ENCODE measurements at places on chromosomes 2 and 18.
A peak's percentile ranks its signal among the peaks of the same experiment; 100 is the strongest.

- DNase-seq, result no peak
Observed at GRCh38 chr18:76544511-76545345, 49.7 kb upstream of the ZNF516 start.

- DNase-seq, result peak; percentile 73
Observed at GRCh38 chr2:96554293-96555145, 18.0 kb downstream of the ARID5A start.

DNA sequence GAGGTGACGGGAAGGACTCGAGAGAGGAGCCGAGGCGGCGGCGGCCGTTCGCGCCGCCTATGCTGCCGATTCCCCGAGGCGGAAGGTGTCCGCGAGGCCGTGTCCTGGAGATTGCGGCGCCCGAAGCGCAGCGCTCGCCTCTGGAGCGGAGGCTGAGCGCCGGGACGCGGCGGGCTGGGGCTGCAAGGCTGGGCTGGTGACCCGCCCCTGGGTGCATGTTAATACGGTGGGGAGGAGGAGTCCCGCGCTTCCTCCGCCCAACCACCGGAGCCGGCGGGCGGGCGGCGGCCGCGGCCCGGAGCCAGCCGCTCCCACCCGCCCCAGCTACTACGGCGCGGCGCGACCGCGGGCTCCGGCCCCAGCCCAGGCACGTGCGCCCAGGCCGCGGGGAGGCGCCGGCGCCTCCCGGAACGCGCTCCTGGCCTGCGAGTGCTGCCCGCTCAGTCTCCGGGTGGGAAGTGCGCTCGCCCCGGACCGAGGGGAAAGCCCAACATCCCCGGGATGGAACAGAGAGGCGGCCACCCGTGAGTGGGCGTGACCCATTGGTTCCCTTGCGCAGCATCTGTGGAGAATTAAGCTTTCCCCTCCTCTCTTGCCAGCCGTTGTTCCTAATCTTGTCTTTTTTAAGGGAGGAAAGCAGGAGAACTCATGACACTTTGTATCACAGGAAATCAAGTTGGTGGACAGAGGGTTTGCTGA, at the start of gene DLGAP1:
DLGAP1 (minus strand) TSS at position 195 of the 699 bp plus-strand sequence.
- peak; percentile 6 for DNase-seq

GRCh38 chr2:111624411-111625156, 259.4 kb downstream of the ANAPC1 start:
- DNase-seq, result peak; percentile 56

GRCh38 chr2:221202431-221202830, 369.7 kb downstream of the EPHA4 start:
- DNase-seq, result no peak

DNA sequence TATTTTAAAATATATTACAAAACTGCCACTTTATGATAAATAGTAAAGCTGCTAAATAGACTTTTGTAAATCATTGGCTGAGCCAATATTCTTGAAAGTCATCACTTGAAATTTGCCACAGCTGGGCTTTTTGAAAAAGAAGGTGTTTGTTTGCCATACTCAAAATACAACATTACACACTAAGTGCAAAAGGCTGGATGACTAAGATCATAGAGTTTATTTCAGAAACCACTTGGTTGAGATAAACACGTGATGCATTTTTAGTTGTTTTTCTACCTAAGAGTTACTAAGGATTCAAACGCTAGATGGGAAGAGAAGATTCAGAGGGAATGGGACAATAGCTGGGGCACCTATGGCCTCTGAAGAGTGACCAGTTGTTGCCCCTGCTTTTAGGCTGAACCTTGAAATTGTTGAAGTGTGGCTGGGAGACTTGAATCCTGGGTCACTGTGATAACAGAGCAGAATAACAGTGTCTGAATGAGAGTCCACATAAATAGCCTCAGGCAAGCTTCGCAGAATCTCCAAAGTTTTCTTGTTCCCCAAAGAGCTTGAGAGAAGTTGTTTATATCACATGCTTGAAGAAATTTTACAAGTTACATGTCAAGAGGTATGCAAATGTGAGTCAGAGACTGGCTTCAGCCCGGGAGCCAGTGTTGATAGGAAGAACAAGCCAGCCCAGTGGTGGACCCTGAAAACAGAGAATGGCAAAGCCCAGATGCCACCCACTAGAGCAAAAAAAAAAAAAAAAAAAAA, 409.8 kb downstream of the GPD2 start:
- DNase-seq, result no peak

GRCh38 chr2:190649798-190650390, 1.0 kb downstream of the NAB1 start:
- DNase-seq, result peak; percentile 26

- no peak for DNase-seq
Observed at GRCh38 chr2:170885130-170885791, 43.8 kb upstream of the GORASP2 start.

DNA sequence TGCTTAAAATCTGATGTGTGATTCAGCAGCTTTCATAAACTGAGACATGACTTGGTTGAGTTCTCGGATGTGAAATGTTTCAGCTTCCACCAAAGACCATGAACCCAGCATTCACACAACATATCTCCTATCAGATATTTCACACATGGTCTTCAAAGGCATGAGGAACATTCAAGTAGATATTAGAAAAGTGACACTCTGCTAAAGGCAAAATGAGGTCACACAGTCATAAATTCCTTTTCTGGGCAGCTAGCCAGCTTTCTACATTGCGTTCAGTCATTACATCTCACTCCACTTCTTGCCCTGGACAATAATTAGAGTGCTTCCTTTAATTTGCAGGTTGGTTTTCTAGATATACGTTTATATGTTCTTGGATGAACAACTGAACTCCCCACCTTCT, 96.7 kb downstream of the GAREM1 start:
- DNase-seq, result no peak
